ENCODE measurements at places on chromosomes 5 and 9.

GRCh38 chr5:14417276-14417730, 164.3 kb upstream of the OTULINL start:
- no peak for DNase-seq

GRCh38 chr9:89896806-89897340, 292.1 kb downstream of the GADD45G start:
- no peak for DNase-seq

DNA sequence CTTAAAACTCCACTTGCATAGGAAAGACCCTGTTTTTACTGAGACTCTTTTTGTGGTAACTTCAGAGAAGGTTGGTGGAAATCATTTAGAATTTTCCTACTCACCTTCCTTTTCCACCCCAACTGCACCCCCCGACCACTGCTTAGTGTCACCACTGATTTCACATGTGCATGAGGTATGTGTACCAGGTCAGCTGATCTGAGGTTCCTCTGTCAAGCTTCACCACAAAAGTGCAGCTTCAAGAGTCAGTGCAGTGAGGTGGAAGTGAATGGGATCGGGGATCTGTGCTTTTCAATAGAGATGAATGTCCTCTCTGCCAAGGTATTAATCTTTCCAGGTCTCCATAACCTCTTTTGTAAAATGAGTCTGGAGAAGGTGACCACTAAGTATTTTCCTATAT, 260.5 kb upstream of the WWC1 start:
- DNase-seq = no peak

- no peak for DNase-seq
These were observed 1854.6 kb upstream of the WWC1 start for GRCh38 chr5:166436872-166437271.
